Eye (tissue), 1 donor: ENCODE measurements at places on chromosomes 6 and 20.

GRCh38 chr6:167833396-167833763, 6.7 kb downstream of the AFDN start:
- no peak for DNase-seq

GRCh38 chr6:42294759-42295158, 77.1 kb upstream of the MRPS10 start:
- no peak for DNase-seq

GRCh38 chr6:166940643-166941068, 15.7 kb downstream of the RNASET2 start:
- DNase-seq = no peak

DNA sequence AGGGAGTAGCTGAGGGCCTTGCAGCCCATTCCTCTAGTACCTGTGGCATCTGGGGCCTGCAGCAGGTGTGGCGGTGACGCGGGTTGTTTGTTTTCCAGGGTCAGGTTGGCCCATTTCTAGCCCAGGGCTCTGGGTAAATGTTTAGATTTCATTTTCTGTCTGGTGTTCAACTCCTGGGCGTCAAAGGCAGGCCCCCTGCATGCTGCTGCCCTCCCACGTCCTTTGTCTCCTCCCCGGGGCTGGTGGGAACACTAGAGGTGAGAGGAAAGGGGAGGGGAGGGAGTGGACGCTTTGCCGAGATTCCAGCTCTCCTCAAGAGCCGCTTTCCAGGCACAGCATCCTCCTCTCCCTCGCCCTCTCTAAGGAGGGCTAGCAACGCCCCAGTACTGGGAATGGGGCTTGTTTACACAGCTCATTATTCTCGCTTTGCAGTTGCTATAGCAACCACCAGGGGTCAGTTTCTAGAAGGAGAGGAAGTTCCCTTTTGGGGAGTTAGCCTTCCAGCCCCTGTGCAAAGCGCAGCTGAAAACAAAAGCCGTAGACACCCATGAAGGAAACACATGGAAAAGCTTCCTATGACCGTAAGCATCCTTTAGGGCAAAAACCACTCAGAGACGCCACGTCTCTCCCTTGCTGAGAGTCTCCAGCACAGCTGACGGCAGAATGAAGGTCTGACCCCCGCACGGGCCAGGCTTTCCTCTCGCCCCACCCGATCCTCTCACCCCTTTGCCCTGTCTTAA, 170.6 kb downstream of the LY86 start:
- peak; percentile 92 for DNase-seq

- no peak for DNase-seq
Measured at GRCh38 chr20:40703975-40704530, 15.0 kb upstream of the MAFB start.

- DNase-seq = no peak
Measured at GRCh38 chr20:14260367-14260766, 77.0 kb downstream of the FLRT3 start.

- peak; percentile 75 for DNase-seq
Measured at GRCh38 chr6:20400456-20401204, 1.0 kb upstream of the E2F3 start.

- DNase-seq = no peak
Measured at GRCh38 chr6:142459271-142459670, 157.5 kb downstream of the ADGRG6 start.

GRCh38 chr6:131658287-131658686, 21.2 kb downstream of the ENPP3 start:
- DNase-seq = no peak

GRCh38 chr6:32839356-32839755, 817 bp upstream of the TAP2 start:
- no peak for DNase-seq

GRCh38 chr6:129141499-129141898, 258.6 kb downstream of the LAMA2 start:
- DNase-seq = no peak
